ENCODE measurements at places on chromosomes 6 and 20.

GRCh38 chr6:49649988-49650387 is 13.3 kb upstream of the RHAG start:
- no peak for DNase-seq

GRCh38 chr6:38080360-38080759 is 260.8 kb downstream of the ZFAND3 start:
- DNase-seq: no peak

- no peak for DNase-seq
These were observed 13.2 kb downstream of the DSP start for GRCh38 chr6:7554533-7555275.

DNA sequence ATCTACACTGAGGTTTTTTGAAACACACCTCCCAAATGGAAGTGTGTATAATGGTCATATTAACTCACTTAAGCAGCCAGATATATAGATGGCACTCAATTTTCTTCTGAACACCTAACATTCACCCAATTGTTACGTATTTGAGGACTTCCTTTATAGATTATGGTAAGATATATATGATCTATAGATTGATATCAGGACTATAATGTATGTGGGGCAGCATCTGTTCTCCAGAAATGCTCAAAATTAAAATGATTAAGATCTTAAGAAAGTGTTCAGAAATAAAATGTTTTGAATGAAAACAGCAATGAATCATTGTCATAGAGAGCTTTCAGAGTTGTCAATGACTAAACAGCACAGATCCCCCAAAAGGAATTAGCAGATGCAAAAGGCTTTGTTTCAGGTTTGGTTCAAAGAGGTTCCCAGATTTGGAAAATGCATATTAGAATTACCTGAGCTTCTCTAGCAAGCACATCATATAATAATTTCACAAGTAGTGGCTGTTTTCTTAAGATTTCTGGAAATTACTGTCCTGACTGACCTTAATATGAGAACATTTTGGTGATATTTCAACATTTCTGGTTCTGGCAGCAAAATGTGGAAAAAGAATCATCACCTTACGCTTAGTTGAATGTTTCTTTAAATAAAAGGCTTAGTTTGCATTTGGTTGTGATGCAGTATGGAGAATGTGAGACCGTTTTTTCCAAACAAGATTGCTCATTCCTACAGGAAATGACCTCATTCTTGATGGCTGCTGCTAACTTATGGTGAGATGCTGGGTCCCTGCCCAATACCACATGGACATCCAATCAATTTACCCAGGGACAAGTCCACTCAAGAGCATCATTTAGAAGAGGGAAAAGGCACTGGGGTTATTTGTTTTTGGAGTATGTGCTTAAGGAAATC is 31.5 kb downstream of the TRAF3IP2 start:
- peak; percentile 38 for DNase-seq

DNA sequence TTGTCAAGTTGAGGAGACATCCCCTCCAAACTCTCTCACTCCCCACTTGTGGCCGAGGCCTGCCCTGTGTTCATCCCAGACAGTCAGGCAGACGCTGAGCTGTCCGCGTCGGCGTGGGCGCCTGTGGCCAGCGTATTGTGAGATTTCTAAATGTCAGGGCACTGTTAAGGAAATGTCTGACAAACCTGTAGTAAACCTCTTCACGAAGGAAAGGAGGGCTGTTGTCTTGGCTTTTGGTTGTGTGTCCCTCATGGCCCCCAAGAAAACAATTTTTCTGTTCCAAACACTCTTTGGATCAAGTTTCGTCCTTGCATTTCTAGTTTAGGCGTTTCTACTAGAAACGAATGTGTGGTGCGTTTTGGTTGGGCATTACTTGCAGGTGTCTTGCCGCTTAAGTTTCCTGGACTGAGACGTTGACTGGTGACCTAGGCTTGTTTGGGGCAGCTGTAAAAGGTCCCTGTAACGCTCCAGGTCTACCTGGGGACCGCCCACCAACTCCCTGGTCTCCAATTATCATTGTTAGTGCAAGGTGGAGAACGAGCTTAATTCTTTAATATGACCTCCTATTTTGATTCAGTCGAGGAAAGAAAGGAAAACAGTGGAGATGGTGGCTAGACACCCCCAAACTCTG is 8.7 kb upstream of the POU3F2 start:
- DNase-seq: no peak

DNA sequence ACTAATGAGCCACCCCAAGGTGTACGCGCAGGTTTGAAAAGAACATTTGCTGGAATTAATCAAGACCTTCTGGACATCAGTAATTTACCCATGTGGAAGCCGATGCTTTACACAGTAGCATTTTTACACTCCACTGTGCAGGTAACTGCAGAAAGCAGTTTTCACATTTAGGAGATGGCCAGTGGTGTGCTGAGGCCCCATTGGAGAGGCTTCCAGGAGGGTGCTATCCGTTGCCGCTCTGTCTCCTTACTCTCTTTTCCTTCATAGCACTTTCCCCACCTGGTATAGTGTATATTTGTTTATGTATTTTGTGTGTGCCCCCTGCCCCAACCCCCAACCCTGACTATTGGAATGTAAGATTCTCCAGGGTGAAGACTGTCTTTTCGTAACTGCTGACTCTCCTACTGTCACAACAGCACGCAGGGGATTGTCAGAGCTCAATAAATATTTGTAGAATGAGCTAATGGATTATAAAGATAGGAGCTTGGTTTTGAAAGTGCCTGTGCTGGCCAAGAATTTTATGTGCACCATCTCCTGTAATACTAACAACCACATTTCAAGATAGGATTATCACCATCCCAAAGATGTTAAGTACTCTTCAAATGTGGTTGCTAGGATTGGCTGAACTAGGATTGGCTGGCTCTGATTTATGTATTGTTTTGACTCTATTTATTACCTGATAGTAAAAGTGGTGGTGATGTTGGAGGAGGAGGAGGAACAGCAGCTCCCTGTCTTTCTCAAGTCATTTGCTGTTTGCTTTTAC is 74.0 kb upstream of the GLP1R start:
- no peak for DNase-seq

GRCh38 chr6:109991201-109992101 is 13.3 kb downstream of the GPR6 start:
- no peak for DNase-seq

DNA sequence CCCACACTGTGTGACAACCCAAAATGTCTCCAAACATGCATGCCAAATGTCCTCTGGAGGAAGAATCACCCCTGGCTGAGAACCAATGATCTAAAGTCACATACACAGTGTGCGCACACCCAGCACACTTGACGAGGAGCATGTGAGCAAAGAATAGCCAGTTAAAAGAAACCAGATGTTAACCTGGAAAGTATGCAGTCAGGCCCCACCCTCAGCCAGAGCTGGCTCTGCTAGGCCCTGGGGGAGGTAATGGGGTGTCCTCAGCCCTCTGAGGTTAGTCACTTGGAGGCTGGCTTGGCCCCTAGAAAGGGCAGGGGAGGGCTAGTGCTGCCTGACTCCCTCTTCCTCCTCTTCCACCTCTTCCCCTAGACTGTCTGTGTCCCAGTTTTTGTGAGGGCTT is 15.2 kb upstream of the GUCA1A start:
- no peak for DNase-seq

Data from H54 (cell line).